ENCODE measurements at places on chromosomes 5 and 9. TPM values are rescaled to one million over a fixed set of nuclear protein-coding genes. Genes with fewer than 3 reads are reported as not detected.

GRCh38 chr5:23268136-23268535, 239.3 kb upstream of the PRDM9 start:
- no peaks in the 10 kb centered on the region for H3K27me3 ChIP-seq
- H3K4me3 ChIP-seq: no peak overlapping the region
- no peak for DNase-seq
- H3K36me3 ChIP-seq: no peaks in the 10 kb centered on the region
- no peaks in the 10 kb centered on the region for H3K4me1 ChIP-seq
- H3K27ac ChIP-seq: no peak overlapping the region

GRCh38 chr9:136582977-136583735, 37.3 kb upstream of the NOTCH1 start:
- no peak overlapping the region for H3K27ac ChIP-seq
- peaks cover 11% of the 10 kb centered on the region for H3K4me1 ChIP-seq
- H3K36me3 ChIP-seq: no peaks in the 10 kb centered on the region
- DNase-seq: no peak
- H3K27me3 ChIP-seq: peaks cover 6% of the 10 kb centered on the region
- H3K4me3 ChIP-seq: no peak overlapping the region

Gene LMNB1
- polyA plus RNA-seq: 15.8 TPM

Gene SPAAR
- polyA plus RNA-seq: not detected

- H3K36me3 ChIP-seq: no peaks in the 10 kb centered on the region
- no peak overlapping the region for H3K27ac ChIP-seq
- DNase-seq: no peak
- H3K27me3 ChIP-seq: no peaks in the 10 kb centered on the region
Observed at GRCh38 chr9:32069169-32069813, 315.2 kb upstream of the ACO1 start.

DNA sequence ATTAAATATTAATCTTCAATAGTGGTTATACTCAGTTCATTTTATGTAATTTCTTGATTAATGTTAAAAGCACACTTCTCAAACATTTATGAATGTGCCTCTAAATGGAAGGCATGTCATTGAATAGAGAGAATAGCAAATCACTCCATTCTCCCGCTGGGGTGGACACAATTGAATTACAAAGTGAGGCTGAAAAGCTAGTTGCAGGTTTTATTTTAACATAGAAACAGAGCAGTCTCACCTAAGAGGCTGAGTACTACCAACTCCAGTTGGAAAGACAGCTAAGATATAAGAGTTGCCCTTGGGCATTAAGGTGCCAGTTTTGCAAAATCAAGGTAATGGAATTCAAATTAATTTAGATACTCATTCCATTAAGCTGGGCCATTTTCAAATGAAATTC, 147.2 kb downstream of the PCSK1 start:
- H3K36me3 ChIP-seq: no peaks in the 10 kb centered on the region
- H3K4me1 ChIP-seq: no peaks in the 10 kb centered on the region
- no peak overlapping the region for H3K4me3 ChIP-seq
- H3K27ac ChIP-seq: no peak overlapping the region

DNA sequence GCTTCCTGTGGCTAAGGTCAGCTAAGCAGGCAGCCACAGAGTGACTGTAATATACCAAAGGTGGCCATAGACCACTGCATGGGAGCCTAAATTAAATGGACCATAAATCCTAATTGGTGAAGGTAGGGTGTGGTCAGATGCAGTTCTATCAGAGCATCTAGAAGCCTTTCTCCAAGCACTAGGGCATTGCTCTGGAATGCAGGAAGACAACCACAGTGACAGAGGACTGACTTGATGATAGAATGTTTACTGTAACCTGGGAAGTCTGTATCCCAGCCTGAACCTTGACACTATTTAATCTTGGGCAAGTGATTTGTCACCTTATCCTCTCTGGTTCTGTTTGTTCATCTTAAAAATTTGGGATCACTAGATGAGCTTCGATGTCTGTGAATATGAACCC, 2.3 kb downstream of the FBXO38 start:
- H3K36me3 ChIP-seq: peaks cover 4% of the 10 kb centered on the region
- H3K4me3 ChIP-seq: peak overlapping the region; percentile 6
- H3K27me3 ChIP-seq: peaks cover 4% of the 10 kb centered on the region
- peaks cover 66% of the 10 kb centered on the region for H3K4me1 ChIP-seq

GRCh38 chr9:122124528-122124927, 31.4 kb upstream of the TTLL11 start:
- H3K4me3 ChIP-seq: no peak overlapping the region
- H3K27ac ChIP-seq: no peak overlapping the region

DNA sequence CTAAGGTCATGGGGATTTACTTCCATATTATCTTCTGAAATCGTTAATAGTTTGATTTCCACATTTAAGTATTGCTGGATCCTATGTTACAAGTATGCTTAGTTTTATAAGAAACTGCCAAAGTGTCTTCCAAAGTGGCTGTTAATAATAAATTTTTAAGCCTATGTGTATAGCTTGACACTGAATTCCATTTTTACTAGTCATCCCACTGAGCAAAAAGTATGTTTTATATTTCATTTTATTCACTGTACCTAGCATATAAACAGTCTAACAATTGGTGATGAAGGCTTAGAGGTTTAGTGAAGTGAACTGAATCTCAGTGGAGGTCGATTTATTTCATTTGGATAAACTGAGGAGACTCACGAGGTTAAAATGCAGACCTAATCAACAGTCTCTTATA, 174.6 kb downstream of the ADAMTS6 start:
- DNase-seq: no peak
- H3K36me3 ChIP-seq: no peaks in the 10 kb centered on the region
- H3K4me3 ChIP-seq: no peak overlapping the region
- no peaks in the 10 kb centered on the region for H3K4me1 ChIP-seq
- no peaks in the 10 kb centered on the region for H3K27me3 ChIP-seq
